ENCODE measurements at places on chromosomes 6 and 20.

DNA sequence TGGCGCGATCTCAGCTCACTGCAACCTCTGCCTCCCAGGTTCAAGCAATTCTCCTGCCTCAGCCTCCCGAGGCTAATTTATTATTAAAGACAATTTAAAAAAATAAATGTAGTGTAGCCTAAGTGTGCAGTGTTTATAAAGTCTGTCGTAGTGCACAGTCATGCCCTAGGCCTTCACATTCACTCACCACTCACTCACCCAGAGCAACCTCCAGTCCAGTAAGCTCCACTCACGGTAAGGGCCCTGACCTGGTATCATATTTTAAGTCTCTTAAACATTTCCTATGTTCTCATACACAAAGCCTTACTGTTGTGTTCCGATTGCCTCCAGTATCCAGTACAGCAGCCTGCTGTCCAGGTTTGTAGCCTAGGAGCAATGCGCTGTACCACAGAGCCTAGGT lies 168.2 kb upstream of the FOXQ1 start:
- no peak for DNase-seq

DNA sequence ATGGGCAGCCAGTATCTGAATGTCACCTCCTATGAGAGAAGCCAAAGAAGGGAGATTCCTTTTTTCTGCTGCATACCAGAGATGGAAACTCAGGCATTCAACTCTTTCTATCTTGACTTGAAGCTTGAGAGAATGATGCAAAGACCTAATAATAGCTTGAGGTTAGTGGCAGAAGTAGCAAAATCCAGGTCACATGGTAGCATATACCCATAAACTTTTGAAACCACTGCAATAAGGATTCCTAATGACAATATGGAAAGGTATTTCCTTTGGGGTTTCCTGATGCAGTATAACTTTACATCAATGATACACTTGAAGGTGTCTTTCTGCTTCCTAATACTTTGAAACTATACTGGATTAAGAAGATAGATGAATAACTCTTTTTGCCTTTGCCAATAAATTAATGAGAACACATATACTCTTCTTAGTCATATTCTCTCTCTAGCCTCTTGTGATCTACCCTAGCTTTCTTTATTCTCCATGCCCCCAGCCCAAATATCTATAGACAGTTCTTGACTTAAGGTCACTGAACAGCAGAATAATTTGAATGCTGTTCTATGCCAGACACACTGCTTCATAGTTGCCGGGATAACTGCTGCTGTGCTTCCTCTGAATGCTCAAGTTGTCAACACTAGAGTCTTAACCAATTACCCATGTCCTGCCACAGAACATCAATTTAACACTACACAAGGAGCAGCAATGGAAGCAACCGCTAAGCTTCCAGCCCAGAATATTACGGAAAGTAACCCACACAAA lies 155.5 kb upstream of the SIM1 start:
- no peak for DNase-seq

GRCh38 chr6:141282263-141282662 lies 850.5 kb upstream of the GJE1 start:
- no peak for DNase-seq

- DNase-seq: no peak
Observed at GRCh38 chr6:170093276-170093657, 197.6 kb downstream of the DLL1 start.

DNA sequence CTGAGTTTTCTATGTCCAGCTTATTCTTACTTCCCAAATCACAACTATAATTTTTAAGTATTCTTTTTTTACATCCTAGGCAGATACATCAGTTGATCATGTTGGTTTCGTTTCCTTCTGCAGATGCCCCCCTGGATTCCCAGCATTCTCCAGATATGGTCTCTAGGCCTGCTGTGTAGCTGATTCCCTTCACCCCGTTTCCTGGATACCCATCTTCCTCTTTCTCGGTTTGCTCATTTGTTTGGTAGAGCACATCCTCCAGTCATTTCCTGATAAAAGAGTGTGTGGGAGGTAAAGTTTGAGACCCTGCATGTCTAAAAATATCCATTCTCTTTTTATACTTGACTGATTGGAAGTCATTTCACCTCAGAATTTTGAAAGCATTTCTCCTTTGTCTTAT lies 66.4 kb downstream of the ANKS1A start:
- DNase-seq: no peak

- DNase-seq: no peak
Observed at GRCh38 chr20:58286729-58287128, 22.8 kb upstream of the RAB22A start.

- no peak for DNase-seq
Observed at GRCh38 chr20:24910461-24910860, 38.6 kb upstream of the CST7 start.

GRCh38 chr20:9699181-9699580 lies 139.7 kb downstream of the PAK5 start:
- DNase-seq: no peak

GRCh38 chr6:43789447-43789846 lies 19.4 kb downstream of the VEGFA start:
- DNase-seq: no peak

GRCh38 chr20:1332749-1333300 lies 3.9 kb upstream of the SDCBP2 start:
- no peak for DNase-seq

DNA sequence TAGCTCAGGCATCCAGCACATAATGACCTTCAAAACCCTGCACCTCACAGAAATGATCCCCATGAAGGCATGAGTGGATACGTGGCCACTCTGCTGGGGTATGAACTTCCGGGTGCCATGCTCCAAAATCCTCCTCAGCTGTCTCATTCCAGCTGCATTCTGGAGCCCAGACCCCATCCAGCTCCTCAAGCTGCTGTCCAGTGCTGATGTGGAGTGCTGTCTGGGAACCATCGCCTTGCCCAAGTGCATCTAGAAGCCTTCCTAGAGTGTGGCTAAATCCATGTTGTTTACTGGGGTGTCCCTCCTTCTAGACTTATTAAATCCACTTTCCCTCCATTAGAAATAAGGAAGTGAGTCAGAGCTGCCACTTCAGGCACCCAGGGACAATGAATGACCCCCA lies 130.8 kb upstream of the PTPRT start:
- DNase-seq: no peak

DNA sequence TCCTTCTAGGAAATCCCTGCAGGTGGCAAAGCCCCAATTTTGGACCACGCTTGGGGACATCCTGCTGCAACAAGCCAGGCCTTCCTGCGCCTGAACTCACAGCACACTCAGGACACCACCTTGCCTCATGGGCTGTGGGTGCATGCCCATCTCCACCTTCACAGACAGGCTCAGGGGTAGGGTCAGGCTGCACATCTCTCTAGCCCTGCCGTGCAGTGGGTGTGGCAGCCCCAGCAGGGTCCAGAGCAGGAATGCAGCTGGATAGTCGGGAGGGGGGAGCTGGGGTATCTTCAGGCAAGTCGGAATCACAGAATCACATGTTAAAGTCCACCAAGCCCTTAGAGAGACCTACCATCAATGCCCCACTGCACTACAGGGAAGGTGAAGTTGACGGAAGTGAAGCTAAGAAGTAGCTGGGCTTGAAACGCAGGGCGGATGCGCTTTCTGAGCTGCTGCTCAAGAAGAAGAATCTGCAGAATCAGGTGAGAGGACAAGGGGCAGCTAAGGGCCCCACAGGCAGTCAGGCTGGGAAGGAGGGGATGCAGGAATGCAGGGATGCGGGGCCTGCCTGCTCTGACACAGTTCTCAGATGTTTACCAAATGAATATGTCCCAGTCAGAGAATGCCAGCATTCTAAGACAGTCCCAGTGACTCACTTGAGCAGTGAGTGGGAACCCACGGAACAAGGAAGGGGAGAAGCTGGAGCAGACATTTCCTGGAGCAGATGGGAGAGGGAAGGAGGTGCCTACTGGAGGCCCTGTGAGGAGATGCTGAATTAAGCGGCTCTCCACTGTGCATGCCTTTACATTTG lies 11.3 kb downstream of the SERPINB6 start:
- DNase-seq: no peak

GRCh38 chr6:134261766-134262165 lies 56.1 kb downstream of the SGK1 start:
- no peak for DNase-seq

DNA sequence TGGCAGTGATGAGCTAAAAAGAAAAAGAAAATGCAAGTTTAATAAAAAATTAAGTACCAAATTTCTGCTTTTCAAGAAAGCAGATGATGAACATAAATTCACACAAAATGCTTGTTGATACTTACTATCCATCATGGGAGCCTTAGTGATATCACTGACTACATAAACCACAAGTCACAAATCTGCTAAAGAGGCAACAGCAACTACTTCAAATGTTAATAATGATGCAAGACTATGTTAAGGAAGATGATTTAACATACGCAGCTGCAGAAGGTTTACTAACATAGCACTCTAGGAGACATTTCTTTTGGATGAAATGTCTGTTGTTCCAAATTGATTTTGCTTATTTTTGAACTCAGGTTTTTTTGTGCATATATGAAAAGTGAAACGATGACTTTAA lies 18.6 kb downstream of the FYN start:
- no peak for DNase-seq

- DNase-seq: no peak
Observed at GRCh38 chr6:71482742-71483141, 194.1 kb downstream of the OGFRL1 start.

- no peak for DNase-seq
Observed at GRCh38 chr6:166456395-166457156, 73.8 kb upstream of the MPC1 start.

- no peak for DNase-seq
Observed at GRCh38 chr20:56433880-56434255, 21.8 kb downstream of the CASS4 start.

GRCh38 chr6:41280381-41281057 lies 6.0 kb downstream of the TREM1 start:
- DNase-seq: no peak

DNA sequence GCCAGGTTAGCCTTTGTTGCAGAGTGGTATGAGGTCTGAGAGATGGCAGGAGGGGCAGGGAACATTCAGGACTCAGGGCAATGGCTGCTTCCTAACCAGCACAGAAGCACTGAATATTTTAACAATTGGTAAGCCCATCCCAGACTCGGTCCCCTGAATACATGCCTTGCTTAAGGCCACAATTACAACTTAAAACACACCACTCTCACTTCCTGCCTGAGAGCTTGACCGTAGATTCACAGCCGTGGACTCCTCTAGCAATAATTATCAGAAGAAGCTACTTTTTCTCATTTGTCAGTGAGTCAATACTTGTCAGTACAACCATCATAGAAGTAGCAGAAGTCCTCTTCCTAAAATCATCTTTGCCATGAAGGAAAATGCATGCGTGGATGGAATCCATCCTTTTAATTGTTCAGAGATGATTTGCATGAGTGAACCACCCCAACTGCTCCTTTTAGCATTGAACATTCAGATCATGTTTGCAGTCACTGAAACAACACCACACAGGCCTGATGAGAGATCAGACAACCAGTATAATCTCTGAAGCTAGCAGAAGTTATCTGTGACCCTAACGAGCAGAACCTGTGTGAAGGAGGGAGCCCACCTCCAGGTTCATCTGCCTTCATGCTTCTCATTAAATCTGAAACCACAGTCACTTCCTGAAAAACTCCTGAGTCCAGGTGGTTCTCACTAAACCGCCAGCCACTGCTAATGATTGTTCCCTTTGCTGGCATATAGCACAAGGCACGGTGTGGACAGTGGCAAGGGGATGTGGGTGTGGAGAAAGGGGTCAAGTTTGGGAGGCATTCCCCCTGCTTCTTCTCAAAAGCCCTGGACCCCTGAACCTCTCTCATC lies 333.9 kb upstream of the CNR1 start:
- no peak for DNase-seq

GRCh38 chr6:116461932-116462885 lies 1.0 kb downstream of the CALHM6 start:
- DNase-seq: no peak

GRCh38 chr6:14046476-14047068 lies 71.0 kb upstream of the CD83 start:
- DNase-seq: peak; percentile 22

DNA sequence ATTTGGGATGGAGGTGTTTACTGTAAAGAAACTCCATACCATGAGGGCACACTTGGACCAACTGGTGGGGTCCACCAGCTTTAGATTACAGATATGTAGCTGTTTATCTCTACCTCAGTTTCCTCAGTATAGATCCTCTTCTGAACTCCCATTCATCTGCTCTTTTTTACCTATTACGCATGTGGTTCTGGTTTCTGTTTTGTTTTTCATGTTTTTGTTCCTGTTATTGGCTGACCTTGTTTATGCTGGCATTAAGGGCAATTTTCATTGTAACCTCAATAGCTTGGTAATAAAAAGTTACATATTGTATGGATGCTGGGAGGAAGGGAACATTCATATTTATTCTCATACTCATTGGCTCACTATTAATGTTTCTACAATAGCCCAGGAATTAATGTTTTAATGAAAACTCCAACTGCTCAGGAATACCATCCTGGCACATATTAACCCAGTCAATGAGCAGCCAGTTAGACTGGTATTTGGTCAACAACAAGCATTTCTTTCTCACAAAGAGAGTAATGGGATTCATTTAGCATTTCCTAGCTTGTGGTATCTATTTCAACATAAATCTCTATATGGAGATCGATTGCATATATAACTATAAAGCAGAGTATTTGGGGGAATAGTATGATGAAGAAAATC lies 83.8 kb upstream of the FAM184A start:
- DNase-seq: no peak

GRCh38 chr6:152399399-152399798 lies 237.8 kb downstream of the SYNE1 start:
- no peak for DNase-seq

DNA sequence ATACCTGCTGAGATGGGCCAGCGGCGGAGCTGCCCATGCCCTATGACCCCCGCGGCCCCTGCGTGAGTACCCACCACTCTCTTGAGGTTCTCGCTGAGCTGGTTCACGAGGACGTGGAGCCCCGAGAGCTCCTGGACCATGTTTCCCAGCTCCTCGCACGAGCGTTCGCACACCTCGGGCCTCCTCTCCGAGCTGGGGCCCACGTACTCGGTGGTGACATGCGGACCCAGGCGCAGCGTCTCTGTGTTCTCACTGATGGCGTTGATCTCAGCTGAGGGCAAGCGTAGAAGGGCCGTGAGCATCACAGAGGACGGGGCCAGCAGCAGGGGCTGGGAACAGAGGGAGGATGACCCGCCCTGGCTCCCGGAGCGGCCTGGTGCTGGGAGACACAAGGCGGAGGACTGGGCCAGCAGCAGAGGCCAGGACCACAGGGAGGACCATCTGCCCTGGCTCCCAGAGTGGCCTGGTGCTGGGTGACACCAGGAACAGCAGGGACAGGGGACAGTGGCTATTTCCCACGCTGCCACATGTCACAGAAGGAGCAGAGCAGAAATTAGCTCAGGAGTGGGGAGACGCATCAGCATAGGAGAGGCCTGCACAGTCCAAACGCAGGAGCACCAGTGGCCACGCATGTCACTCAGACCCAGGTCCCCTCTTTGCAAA lies 11.8 kb downstream of the THBS2 start:
- DNase-seq: no peak

- no peak for DNase-seq
Observed at GRCh38 chr6:82072751-82073150, 174.8 kb downstream of the IBTK start.

- no peak for DNase-seq
Observed at GRCh38 chr6:152184917-152185574, 377.6 kb downstream of the ESR1 start.

- no peak for DNase-seq
Observed at GRCh38 chr6:150620244-150620643, 20.6 kb downstream of the PLEKHG1 start.
